ENCODE measurements at places on chromosomes 3 and 15. TPM values are rescaled to one million over a fixed set of nuclear protein-coding genes. Genes with fewer than 3 reads are reported as not detected.

TAGLN3 gene
- total RNA-seq, result 0.44 TPM

CCDC39 gene
- total RNA-seq, result 2.2 TPM

EXD1 gene
- total RNA-seq, result not detected

RFTN1 gene
- 58.2 TPM for total RNA-seq

GOLGA6L22 gene
- not detected for total RNA-seq

DUOXA2 gene
- not detected for total RNA-seq

TMIE gene
- 1.0 TPM for total RNA-seq

SEC62 gene
- total RNA-seq, result 153 TPM

VEPH1 gene
- total RNA-seq, result 116 TPM

ZNF654 gene
- total RNA-seq, result 16.6 TPM

SH3GL3 gene
- total RNA-seq, result 2.6 TPM

CADM2 gene
- 0.83 TPM for total RNA-seq

Measured in lower lobe of right lung (tissue), 2 donors.